ENCODE measurements at places on chromosomes 5 and 9. TPM values are rescaled to one million over a fixed set of nuclear protein-coding genes. Genes with fewer than 3 reads are reported as not detected.

The ASPN gene
- total RNA-seq, result not detected

- no peak for DNase-seq
These were observed 270.0 kb downstream of the NSG2 start for GRCh38 chr5:174315471-174315870.

- DNase-seq, result no peak
These were observed 161.4 kb downstream of the ALDH1A1 start for GRCh38 chr9:72791436-72791835.

The PDLIM4 gene
- 94.7 TPM for total RNA-seq

GRCh38 chr9:126470241-126470993, 143.3 kb upstream of the LMX1B start:
- DNase-seq, result peak; percentile 35

DNA sequence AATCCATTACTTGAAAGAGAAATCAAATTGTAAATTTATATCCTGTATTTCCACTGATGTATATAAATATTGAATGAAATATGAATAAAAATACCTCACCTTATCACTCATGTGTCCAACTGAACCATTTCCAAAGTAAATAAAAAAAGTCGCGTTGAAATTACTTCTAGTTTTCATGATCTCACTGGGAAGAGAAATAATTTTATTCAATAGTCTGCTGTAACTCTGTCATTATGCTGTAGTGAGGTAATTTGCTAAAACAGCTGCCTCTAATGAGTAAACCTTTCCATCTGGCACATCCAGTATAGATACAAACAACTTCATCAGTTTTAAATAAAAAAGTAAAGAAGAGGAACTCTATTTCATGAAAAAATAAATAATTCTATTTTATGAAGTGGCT, 611.5 kb downstream of the ZNF608 start:
- no peak for DNase-seq

The ANXA2R gene
- 2.9 TPM for total RNA-seq

- DNase-seq, result no peak
These were observed 149.3 kb upstream of the MTAP start for GRCh38 chr9:21653091-21653490.

DNA sequence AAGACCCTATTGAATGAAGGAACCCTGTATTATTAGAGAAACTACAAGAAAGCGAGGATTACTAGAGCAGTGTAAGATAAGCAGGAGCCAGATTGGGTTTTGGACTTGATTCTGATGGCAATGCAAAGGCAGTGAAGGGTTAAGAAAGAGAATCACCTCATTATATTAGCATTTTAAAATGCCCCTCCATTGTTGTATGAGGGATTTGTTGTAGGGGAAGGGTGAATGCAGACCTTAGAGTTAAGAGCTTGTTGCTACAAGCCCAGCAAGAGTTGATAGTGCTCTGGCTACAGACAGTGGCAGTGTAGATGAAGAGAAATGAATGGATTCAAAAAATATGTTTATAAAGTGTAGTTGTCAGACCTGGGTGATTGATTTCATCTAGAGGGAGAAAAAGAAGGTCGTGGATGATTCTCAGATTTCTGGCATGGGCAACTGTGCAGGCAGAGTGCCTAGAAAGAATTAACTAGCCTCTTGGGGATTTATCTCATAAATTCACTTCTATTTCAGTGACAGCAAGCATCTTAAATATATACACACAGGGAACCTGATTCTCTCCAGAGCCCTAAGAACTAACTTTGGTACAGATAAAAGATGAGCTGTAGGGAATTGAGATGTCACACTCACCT, 344.8 kb downstream of the ARRDC3 start:
- DNase-seq, result no peak

GRCh38 chr5:172683645-172684471, 42.8 kb downstream of the NEURL1B start:
- no peak for DNase-seq

DNA sequence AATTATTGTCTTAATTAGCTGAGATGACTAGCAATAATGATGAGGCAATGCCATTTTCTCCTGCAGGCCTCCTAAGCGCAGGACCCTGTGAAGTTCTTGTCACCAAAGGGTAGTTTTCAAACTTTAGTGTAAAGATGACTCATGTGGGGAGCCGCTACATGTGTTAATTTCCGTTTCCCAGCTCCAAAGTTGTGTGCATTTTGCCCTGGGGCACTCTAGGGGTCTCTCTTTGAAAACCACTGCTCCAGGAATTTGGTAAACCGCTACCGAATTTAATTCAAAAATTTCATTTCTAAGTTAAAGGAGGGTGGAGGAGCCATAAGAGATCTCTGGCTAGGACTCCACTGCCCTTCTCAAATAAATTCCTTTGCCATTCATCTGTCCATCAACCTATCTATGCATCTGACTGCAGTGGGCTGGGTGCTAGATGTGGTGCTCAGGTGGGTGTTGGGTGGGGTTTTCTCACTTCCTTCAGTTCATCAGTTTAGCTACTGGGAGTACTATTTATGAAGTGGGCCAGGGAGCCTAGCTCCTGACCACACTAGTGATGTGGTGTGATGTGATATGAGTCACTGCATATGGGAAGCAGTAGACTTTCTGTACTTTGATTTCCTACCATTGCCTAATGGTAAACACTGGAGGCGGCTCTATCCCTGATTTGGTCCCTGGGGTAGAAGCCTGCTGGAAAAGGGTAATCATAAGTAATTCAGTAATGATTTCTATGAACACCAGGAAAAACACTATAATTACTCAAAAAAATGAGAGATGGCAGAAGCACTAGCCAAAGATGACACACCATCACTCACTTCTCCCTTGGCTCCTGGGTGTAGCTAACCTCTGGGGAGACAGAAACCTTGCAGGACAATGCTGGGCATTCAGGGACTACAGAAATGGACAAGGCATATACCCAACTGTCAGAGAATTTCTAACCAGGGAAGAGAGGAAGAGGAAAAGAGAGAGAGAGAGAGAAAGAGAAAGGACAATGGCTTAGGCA, 4.0 kb upstream of the ZSWIM6 start:
- peak; percentile 89 for DNase-seq

The IRX4 gene
- 10.2 TPM for total RNA-seq

DNA sequence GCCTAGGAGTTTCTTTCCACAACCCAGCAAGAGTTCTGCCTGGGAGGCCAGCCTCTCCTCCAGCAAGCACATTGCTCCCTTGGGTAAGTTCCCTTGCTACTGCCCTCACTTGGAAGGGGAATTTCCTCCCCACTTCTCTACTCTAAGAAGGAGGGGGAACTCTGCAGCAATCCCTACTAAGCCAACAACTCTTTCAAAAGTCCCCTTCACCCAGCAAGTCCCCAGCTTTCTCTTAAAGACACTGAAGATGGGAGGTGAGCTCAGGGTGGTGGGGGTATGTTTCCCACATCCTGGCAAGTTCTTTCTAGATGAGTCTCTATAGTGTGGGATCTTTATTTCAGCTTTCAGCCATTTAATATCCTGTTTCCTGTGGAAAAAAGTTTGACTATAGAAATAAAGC, 49.0 kb downstream of the PDE8B start:
- DNase-seq, result peak; percentile 17

The C1QTNF3 gene
- total RNA-seq, result 0.11 TPM

- no peak for DNase-seq
These were observed 62.6 kb upstream of the FRRS1L start for GRCh38 chr9:109229682-109230081.

- DNase-seq, result no peak
These were observed 17.9 kb upstream of the GFPT2 start for GRCh38 chr5:180370861-180371641.

- peak; percentile 77 for DNase-seq
These were observed 500.0 kb downstream of the SPATA31D1 start for GRCh38 chr9:82488313-82489200.

The FOXD4 gene
- not detected for total RNA-seq

DNA sequence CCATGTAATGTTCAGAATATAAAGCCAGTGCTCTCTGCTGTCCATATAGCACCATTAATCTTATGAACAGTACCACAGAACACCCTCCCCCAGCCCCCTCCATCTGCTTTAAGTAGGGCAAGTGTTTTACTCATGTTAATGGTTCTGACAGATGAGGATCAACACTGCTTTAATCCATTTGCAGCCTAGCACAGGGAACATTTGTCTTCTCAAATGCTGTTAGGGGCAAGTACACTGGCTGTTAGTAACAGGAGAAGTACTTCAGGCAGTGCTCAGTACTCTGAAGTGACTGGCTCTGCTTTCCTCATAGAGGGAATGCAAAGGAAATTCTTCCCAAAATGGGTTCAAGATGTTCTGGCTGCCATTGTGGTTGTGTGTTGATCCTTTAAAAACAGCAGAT, 202.6 kb downstream of the DCP2 start:
- no peak for DNase-seq

The SLIT3 gene
- 3.5 TPM for total RNA-seq

The FBN2 gene
- 19.1 TPM for total RNA-seq

DNA sequence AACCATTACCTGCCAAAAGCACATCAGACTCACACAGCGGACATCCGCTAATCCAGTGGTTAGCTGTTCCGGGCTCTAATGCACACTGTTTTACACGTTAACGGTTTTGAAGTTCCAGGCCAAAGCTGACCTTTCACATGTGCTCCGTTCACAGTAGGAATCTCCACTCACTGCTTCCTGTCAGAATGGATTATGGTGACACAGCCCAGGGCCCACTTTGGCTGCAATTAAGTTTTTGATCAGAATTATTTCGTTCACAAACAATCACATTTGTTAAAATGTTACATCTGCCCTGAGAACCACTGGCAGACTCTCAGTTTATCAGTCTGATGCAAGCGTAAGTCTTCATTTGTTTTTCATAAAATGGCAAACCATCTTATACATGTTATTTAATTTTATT, 30.2 kb upstream of the CATSPER3 start:
- DNase-seq, result no peak

- DNase-seq, result no peak
These were observed 254.0 kb upstream of the GAS1 start for GRCh38 chr9:87201351-87201751.

GRCh38 chr5:127331890-127332649, 41.5 kb downstream of the MEGF10 start:
- DNase-seq, result no peak
